Activated T-cell treated with anti-CD3 and anti-CD28 coated beads, Interleukin-2, amount 50 U/mL, for 48 hours (primary cell): ENCODE measurements at places on chromosomes 7 and 10.

DNA sequence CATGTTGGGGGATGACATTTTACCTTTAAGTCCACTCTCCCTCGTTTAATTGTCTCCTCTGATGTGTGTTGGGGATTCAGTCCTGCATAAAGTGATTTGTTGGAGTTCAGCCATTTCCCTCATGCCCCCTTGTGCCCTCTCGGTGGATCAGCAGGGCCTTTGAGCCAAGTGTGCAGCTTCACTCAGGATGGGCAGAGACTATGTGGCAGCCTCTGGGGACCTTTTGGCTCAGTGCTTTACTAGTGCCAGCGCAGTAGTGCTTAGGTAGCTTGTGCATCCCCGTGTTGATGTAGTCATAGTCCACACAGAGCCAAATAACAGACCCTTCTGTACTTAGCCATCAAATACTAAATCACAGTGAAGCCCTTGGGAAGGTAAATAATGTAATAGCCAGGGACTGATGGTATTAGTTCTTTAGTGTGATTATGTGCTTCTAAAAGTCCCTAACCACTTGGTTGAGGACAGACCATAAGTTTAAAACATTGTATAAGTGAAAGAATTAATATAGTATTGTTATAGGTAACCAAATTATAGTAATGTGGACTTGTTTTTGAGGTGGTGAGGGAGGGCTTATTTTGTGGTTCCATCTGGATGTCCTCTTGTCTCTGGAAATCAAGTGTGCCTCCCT lies 11.4 kb downstream of the BUB3 start:
- no peak for DNase-seq

GRCh38 chr10:48604039-48604990 lies 558 bp downstream of the ARHGAP22 start:
- no peak for DNase-seq

GRCh38 chr7:128833946-128834325 lies 3.7 kb downstream of the FLNC start:
- no peak for DNase-seq

DNA sequence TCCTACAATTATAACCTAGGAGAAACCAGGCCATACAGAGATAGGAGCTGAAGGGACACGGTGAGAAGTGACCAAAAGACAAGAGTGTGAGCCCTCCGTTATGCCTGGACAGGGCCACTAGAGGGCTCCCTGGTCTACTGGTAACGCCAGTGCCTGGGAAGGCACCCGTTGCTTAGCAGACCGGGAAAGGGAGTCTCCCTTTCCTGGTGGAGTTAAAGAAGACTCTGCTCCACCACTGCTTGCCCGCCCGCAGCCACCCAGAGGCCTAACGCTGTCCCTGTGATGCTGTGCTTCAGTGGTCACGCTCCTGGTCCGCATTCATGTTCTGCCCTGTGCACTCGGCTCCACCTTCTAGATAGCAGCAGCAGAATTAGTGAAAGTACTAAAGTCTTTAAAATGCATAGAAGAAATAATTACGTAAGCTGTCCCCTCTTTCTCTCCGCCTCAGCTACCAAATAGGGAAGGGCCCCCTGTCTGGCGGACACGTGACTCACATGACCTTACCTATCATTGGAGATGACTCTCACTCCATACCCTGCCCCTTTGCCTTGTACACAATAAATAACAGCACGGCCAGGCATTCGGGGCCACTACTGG lies 34.8 kb downstream of the GRID2IP start:
- DNase-seq, result peak; percentile 78

DNA sequence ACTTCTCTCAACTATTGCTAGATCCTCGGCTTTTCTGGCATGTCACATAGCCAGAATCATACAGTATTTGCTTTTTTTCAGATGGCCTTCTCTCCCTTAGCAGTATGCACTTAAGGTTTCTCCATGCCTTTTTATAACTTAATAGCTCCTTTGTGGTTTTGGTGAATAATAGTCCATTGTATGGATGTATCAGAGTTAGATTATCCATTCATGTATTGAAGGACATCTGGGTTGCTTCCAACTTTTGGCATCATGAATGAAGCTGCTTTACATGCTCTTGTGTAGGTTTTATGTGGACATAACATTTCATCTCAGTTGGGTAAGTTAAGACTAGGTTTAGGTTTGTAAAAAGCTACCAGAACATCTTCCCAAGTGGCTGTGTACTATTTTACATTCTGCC lies 4.6 kb downstream of the ATP5F1C start:
- DNase-seq, result no peak

- DNase-seq, result no peak
Measured at GRCh38 chr10:91575044-91575610, 57.7 kb downstream of the PPP1R3C start.

GRCh38 chr10:117218654-117219053 lies 21.4 kb downstream of the KCNK18 start:
- no peak for DNase-seq

- peak; percentile 11 for DNase-seq
Measured at GRCh38 chr10:5830629-5831445, 17.6 kb upstream of the GDI2 start.

GRCh38 chr10:33155720-33156638 lies 178.5 kb downstream of the NRP1 start:
- peak; percentile 23 for DNase-seq

DNA sequence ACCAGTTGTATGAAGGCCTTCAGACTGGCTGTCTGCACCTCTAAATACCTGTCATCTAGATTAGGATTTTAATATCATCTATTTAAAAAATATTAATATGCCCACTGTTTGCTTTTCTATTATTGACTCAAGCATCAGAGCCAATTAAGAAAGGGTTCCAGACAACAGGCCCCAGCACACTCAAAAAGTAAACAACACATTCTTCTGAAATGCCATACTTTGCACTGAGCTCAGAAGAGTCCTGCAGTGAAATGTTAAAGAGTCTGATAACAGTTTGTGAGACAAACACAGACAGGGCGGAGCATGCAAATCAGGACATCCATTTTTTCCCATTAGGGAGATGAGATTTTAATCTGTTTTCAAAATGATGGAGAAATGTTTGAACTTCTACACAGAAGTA lies 45.9 kb upstream of the KLF6 start:
- DNase-seq, result no peak

- DNase-seq, result peak; percentile 72
Measured at GRCh38 chr10:69639291-69640195, 9.5 kb downstream of the FAM241B start.

DNA sequence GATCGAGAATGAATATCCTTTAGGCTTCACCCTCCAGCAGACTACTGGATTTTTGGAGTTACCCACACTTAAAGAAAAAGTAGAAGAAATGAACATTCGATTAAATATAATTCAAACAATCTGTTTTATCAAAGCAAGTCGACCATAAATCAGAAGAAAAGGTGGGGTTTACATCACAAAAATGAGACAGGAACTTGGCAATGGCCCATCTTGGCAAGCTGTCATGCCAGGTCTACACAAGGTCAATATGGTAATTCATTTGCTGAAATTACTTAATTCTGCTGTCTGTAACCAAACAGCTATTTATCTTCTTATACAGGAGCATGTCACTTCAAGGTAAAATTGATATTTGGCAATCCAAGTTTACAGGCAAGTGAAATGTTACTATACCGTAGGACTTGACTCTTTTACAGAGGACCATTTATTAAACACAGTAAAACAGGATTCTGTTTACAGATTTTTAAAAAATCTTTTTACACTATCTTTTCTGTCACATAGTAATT lies 640.6 kb upstream of the NRP1 start:
- DNase-seq, result no peak

- no peak for DNase-seq
Measured at GRCh38 chr7:154857240-154857639, 145.7 kb downstream of the PAXIP1 start.

DNA sequence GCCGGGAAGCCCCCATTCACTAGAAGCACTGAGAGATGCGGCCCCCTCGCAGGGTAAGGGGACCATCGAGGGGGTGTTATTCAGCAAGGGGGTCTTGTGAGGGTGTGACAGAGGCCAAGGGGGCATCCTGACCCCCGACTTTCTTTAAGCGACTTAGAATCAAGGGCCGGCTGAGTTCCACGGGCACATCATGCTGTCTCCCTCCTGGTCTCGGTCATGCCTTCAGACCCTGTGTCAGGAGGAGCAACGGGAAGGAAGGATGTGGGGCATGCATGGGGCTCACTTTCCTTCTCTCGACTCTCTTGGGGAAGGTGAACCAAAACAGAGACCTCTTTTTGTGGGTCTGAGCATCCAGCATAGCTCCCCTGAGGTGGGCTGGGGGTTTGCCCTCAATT lies 2.5 kb downstream of the ACSL5 start:
- peak; percentile 61 for DNase-seq

DNA sequence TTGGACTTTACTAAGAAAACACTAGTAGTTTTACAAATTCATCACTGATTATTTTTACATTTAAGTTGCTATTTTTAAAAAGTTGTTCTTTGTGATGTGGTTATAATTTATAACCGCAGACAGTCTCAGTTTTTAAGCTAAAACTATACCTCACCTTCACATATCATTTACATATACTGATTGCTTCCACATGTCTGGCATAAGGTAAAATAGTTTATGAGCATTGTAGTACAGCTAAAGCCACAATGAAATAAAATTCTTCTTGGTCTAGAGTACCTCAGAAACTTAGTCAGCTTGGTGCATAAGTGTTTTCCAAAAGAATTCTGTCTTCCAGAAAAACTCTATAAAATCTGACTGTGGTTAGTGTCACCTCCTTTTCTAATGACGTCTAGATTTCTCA lies 13.0 kb downstream of the SEMA3A start:
- no peak for DNase-seq

GRCh38 chr10:122093076-122093475 lies 104.1 kb downstream of the TACC2 start:
- DNase-seq, result no peak

DNA sequence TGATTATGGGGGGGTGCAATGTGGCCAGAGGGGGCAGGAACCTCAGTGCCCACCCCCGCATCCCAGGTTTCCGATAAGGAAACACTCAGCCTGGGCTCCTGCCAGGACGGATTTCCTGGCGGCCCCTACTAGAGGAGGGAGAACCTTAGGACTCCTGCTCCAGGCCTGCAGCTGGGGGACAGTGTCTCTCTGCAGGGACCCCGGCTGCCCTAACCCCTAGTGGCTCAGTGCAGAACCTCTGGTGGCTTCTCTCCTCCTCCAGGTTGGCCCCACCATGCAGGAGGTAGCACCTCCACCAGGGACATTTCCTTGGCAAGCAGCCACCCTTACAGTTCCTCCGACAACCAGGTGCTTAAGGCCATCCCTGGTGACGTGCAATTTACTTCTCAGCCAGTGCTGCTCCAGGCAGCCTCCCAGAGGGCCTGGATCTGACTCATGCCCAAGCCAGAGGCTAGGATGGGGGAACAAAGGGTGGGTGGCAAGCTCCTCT lies 31.9 kb downstream of the SH2B2 start:
- DNase-seq, result no peak

GRCh38 chr7:136665878-136666509 lies 202.5 kb upstream of the CHRM2 start:
- DNase-seq, result no peak

- no peak for DNase-seq
Measured at GRCh38 chr7:69078997-69079769, 519.1 kb upstream of the AUTS2 start.

- DNase-seq, result no peak
Measured at GRCh38 chr7:12866207-12866606, 178.8 kb downstream of the ARL4A start.

- DNase-seq, result no peak
Measured at GRCh38 chr7:154792436-154793055, 210.4 kb downstream of the PAXIP1 start.

DNA sequence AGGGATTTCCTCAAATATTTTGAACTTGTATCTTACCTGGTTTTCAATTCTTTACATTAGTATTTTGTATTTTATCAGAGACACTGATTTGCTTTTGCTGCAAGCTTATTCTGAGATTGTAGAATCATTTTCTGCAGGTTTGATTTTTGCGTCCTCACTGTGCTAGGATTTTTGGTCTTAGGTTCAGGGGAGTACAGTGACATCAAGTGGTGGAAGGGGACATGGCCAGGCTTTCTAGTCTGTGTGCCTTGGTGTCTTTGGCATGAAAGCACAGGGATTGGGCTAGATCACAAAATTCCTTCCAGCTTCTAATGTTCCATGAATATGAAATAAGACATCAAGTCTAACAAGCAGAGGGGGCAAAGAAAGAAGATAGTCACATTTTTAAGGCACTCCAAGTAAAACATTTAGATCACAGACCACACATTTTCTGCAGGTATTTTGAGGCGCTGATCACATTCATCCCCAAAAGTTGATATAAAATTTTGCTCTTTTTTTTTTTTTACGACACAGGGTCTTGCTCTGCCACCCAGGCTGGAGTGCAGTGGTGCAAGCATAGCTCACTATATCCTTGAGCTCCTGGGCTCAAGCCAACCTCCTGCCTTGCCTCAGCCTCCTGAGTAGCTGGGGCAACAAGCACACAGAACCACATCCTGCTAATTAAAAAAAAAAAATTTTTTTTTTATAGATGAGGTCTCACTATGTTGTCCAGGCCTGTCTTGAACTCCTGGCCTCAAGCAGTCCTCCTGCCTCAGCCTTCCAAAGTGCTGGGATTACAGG lies 124.4 kb downstream of the PON1 start:
- DNase-seq, result no peak

DNA sequence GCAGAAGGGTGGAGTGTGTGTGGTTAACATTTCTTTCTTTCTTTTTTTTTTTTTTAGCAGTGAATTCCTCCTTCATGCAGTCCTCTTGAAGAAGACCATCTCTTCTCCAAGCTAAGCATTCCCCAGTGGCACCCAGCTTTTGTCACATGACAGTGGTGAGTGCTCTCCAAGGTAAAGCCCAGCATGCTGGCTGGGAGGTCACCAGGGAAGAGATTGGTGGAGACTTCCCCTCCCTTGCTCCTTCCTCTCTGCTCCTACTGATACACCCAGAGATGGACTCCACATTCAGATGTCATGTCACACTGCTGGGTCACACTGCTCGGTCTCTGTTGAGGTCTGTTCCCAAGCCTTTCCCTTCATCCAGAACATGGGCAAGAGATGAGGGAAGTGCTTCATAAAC lies 55.3 kb downstream of the FRMPD2 start:
- no peak for DNase-seq

GRCh38 chr10:64038107-64038506 lies 516.9 kb downstream of the REEP3 start:
- DNase-seq, result no peak
